Ammon's horn (tissue), 1 donor: ENCODE measurements at places on chromosomes 7 and 10.
A peak's percentile ranks its signal among the peaks of the same experiment; 100 is the strongest.

GRCh38 chr7:135168489-135169140 lies 1.9 kb downstream of the CYREN start:
- no peak for DNase-seq

- no peak for DNase-seq
Observed at GRCh38 chr7:148058092-148058491, 532.5 kb upstream of the C7orf33 start.

- no peak for DNase-seq
Observed at GRCh38 chr10:58269782-58270290, 874 bp downstream of the CISD1 start.

DNA sequence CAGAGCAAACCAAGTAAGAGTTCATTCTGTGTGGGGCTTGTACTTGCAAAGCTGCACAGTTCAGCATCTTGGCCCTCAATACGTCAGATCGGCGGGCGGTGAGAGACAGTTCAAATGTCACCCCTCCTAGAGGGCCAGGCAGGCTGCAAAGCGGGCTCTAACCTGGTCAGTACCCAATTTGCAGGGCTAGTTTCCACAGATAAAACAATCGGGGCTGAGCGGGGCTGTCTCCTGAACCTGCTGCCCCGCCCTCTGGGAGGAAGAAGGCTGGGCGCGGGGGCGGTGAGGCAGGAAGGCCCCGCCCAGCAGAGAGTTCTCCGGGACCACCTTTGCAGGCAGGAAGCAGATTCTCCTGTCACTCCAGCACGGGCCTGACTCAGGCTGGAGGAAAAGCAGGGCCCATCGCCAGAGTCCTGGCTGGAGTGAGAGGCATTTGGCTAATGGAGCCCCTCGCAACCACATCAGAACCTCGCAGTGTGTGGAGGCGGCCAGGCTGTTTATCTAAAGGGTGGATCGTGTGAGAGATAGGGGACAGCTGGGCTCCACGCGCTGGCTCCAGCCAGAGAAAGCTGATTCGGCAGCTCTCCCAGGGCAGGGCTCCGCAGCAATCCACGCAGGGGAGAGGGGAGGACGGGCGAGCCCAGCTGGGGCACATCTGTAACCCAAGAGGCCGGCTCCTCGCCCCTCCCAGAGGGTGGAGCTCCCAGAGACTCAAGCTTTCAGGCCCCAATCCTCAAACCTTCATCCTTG lies 83.1 kb downstream of the SH3PXD2A start:
- DNase-seq: peak; percentile 40
